H4 (cell line): ENCODE measurements at places on chromosomes 12 and 14. TPM values are rescaled to one million over a fixed set of nuclear protein-coding genes. Genes with fewer than 3 reads are reported as not detected.

DNA sequence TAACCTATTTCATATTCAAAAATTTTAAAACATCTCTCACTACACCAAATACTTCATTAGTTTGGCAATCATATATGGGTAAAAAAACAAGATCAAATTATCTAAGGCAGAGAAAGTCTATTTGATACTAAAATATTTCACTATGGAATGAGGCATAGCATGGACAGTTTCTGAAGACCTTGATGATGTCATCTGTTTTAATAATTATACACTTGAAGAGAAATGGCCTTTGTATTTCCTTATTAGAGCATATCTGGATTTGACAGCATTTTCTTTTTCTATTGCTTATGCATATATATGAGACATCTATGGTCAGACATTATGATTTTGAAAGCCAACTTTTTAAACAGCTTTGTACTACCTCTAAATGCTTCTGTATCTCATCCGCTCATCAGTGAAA, 88.6 kb downstream of the DDHD1 start:
- no peak for DNase-seq

DNA sequence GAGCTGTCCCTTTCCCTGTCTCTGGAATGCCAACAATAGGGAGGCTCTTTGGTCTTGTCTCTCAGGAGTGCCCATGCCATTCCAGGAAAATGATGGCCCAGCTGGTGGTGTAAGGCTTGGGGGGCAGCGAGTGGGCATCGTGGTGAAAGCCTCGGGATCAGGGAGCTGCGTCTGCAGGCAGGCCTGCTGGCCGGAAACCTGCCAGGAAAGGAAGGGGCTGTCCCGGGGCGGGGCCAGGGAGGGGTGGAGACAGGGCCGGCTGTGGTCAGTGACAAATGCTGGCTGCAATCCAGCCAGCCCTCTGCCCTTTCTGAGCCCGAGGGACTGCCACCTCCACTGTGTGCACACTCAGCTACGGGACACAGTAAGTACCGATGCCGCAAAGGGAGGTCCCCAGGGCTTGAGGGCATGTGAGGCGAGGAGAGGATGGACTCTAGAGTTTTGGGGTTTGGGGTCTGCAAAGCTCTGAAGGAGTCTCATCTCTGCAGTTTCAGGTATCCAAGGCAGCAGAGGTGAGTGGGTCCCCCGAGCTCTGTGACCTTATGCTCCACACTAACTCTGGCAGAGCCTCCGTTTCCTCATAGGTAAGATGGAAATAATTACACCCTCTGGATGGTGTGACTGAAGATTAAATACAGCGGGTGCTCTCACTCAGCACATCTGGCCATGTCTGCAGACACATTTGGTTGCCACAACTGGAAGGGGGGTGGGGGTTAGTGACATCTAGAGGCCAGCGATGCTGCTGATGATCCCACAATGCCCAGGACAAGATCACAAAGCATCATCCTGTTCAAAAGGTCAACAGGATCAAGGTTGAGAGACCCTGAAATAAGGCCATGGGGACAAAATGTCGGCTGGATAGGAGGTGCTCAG, at the start of gene SERPINA5:
SERPINA5 (plus strand) TSS at position 300 of the 873 bp plus-strand sequence. CDS start 5,937 bp downstream, outside the sequence.
- DNase-seq = no peak

GRCh38 chr12:21073129-21073528, 57.9 kb upstream of the SLCO1B1 start:
- DNase-seq = peak; percentile 6

DNAJC22 gene
- total RNA-seq = 14.3 TPM in 2 replicates

DNA sequence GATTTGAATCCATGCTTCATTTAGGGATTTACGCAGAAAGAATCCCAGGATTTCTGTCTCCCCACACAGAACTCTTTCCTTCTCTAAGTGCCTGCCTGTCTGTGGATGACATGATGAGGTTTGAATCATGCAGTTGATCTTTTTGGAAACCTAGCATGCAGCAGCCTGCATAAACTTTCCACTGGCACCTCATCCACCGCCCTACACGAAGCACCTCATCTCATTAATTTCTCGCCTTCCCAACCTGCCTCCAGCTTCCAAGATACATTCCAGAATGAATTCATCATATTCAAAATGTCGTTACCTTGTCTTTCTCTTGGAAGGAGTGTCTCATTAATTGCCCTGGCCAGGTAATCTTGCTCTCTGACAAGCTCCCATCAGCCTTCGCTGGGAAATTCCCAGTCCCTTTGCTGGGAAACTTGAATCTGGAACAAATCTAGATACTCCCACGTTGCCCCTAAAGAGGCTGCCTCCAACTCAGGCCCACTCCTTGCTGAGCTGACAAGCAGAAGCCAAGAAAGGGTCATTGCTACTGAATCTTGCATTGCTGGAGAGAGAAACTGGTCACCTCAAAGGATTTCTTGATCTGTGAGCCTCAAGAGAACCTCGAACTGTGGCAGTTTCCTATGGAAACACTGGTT, 48.2 kb downstream of the SERPINA3 start:
- DNase-seq = no peak

LBHD2 gene
- not detected in 2 replicates for total RNA-seq

GRCh38 chr14:76696361-76696760, 64.9 kb upstream of the VASH1 start:
- DNase-seq = no peak

EMC9 gene
- total RNA-seq = 26.7 and 38.1 TPM in 2 replicates

DNA sequence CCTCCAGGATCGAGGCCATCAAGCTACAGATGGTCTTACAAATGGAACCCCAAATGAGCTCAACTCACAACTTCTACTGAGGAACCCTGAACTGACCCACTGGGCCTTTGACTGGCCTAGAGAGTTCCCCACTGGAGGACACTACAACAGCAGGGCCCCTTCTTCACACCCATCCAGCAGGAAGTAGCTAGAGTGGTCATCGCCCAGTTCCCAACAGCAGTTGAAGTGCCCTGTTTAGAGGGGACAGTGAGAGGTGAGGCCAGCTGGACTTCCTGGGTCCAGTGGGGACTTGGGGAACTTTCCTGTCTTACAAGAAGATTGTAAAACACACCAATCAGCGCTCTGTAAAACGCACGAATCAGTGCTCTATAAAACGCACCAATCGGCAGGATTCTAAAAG, 247.9 kb upstream of the BTG1 start:
- no peak for DNase-seq

DNA sequence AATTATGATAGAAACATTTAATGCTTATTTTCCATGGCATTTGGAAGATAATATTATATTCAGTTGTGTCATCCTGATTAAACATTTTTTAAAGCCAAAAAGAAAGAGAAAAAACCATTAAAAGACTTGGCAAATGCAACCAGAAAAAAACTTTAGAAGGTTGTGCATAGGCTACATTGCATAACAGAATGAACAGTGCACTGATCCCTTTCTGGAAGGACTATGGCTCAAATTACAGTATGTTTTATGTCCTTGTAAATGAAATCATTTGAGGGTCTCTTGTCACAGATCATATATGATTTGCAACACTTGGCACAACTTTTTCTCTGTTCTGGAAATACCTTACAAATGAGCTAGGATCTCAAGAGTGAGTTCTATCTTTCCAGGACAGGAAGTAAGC, 275.2 kb upstream of the FLRT2 start:
- DNase-seq = no peak

DNA sequence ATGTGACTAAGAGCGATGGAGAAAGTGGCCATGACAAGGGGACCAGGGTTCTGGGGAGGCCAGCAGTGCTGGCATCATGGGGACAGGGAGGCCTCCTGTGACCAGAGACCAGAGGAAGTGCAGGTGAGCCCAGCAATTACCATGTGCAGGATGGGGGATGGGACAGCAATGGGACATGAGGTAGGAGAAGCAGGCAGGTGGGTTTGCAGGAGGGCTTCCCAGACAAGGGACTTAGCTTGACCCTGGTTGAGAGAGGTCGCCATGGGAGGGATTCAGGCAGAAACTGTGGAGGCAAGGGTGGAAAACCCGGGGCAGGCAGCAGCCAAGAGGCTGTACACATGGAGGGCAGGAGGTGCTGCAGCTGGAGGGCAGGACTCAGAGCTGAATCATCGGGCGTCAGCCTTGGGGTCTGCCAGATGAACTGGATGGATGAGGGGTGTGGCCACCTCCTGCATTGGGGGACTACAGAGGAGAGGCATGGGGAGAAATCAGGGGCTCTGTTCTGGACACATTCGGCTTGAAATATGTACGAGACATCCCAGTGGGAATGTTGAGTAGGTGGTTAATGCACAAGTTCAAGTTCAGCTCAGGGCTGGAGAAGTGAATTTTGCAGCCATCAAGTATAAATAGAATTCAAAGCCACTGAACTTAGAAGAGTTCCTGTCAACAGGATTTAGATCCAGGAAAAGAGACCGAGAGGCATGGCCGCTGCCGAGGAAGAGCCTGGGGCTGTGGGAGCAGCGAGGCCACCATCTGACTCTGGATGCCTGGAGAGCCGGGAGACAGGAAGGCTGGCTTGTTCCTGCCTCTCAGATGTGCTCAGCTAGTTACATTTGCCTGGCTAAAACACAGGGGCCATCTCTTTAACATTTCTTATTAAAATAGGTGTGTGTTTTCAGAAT, 36.6 kb downstream of the SFSWAP start:
- DNase-seq = no peak

DNA sequence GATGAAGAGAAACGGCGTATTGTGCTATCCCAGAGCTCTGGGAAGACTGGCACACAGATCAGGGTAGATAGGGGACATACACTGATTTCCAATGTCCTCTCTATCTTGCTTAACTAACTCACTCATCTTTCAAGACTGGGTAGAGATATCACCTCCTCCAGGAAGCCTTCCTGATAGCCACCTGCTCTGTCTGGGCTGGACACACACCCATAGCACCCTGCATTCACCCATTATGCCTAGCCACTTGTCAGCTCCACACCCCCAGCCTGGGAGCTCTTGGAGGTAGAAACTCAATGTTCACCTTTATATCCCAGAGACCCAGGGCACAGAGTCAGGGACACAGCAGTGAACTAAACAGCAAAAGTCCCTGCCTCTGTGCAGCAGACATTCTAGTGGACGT, 52.0 kb downstream of the ACTN1 start:
- no peak for DNase-seq

AICDA gene
- not detected in 2 replicates for total RNA-seq

FAM181A gene
- total RNA-seq = not detected in 2 replicates

- no peak for DNase-seq
Measured at GRCh38 chr12:110024051-110024450, 24.3 kb downstream of the C12orf76 start.

GRCh38 chr12:56486694-56487093, 1.3 kb downstream of the GLS2 start:
- no peak for DNase-seq

DNA sequence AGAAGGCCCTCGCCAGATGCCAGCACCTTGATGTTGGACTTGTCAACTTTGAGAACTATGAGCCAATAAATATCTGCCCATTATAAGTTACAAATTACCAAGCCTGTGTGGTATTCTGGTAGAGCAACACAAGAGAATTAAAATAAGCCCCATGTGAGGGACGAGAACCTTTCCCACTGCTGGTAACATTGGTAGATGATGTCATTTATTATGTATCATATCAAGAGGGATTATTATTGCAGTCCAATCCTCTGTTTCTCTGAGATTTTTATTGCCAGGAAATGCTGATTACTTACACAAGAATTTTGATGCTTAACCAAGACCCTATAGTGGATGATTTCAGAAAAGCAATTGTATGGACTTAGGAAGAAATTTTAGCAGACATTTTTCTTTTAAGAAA, 40.3 kb upstream of the SLC24A4 start:
- DNase-seq = no peak

KLRC2 gene
- 0.23 TPM in 1 of 2 replicates, not detected in the other for total RNA-seq

GRCh38 chr12:9509464-9510161, 98.1 kb downstream of the KLRB1 start:
- peak; percentile 34 for DNase-seq

GRCh38 chr12:125185740-125186470, 120.7 kb downstream of the AACS start:
- peak; percentile 72 for DNase-seq

KRT75 gene
- total RNA-seq = 0.12 TPM in 1 of 2 replicates, not detected in the other

- DNase-seq = no peak
Measured at GRCh38 chr12:40775661-40776060, 83.4 kb downstream of the CNTN1 start.

DNA sequence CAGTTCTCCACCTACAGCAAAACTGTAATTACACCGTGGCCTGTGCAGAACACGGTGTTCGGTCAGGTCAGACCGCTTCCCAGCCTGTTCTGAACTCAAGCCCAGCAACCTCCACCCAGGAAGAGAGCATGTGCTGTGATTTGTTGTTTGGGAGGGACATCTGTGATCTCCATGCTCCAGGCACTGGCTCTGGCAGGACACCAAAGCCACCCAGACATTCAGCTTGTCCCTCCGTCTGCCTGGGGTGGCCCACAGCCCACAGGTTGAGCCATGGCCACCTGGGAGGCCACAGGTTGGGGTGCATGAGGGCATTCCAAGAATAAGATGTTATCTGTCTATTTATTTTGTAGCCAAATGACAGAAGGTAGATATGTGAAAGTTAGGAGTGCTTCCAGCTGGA, 1091.1 kb downstream of the VRK1 start:
- no peak for DNase-seq

- DNase-seq = no peak
Measured at GRCh38 chr12:20657496-20657895, 37.6 kb upstream of the SLCO1C1 start.

DNA sequence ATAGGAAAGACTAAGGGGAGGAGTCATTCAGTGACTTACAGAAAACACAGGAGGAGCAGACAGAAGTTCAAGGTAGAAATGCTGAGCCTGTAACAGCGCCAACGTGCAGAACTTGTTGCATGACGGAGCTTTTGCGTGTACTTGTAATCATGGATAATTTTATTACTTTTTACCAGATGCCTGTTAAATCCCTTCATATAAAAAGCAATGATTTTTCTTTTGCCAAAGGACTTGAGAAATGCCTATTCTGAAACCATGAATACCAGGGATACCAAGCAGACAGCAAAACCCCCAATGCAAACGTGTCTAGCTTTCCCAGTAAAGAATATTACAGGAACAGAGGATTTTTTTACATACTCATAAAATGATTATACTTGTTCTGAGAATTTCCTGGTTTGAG, 163.6 kb upstream of the GSC start:
- DNase-seq = no peak

DNA sequence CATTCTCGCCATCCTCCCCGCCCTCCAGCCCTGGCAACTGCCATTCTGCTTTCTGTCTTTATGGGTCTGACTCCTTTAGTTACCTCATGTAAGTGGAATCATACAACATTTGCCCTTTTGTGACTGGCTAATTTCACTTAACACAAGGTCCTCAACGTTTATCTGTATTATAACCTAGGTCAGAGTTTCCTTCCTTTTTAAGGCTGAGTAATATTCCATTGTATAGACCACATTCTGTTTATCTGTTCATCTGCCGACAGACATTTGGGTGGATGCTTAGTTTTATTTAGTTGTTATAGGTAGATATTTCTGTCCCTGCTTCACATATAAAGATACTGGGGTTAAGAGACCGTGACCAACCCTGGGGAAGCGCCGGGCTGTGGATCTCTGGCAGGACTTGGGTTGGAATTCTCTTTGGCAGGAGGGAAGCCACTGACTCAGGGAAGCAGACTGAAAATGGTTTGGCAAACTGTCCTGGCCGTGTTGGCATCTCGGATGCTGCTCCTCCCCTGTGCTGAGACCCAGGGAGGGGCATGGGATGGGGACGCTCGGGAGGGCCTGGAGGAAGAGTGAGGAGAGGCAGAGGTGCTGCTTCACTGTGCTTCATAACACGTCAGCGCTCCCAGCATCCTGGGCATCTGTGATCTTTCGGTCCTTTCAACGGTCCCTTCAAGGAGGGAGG, 38.9 kb downstream of the TEAD4 start:
- no peak for DNase-seq

- DNase-seq = peak; percentile 58
Measured at GRCh38 chr14:100383727-100384158, 60.6 kb downstream of the SLC25A47 start.

IL22 gene
- total RNA-seq = not detected in 2 replicates

GRCh38 chr12:66036317-66036716, 94.2 kb downstream of the LLPH start:
- DNase-seq = peak; percentile 66

GRCh38 chr12:78886719-78887407, 22.3 kb downstream of the SYT1 start:
- peak; percentile 90 for DNase-seq

KLHL33 gene
- not detected in 2 replicates for total RNA-seq
